ENCODE measurements at places on chromosomes 13 and 19. TPM values are rescaled to one million over a fixed set of nuclear protein-coding genes. Genes with fewer than 3 reads are reported as not detected.

Gene TMEM272
- 0.71 TPM for total RNA-seq

DNA sequence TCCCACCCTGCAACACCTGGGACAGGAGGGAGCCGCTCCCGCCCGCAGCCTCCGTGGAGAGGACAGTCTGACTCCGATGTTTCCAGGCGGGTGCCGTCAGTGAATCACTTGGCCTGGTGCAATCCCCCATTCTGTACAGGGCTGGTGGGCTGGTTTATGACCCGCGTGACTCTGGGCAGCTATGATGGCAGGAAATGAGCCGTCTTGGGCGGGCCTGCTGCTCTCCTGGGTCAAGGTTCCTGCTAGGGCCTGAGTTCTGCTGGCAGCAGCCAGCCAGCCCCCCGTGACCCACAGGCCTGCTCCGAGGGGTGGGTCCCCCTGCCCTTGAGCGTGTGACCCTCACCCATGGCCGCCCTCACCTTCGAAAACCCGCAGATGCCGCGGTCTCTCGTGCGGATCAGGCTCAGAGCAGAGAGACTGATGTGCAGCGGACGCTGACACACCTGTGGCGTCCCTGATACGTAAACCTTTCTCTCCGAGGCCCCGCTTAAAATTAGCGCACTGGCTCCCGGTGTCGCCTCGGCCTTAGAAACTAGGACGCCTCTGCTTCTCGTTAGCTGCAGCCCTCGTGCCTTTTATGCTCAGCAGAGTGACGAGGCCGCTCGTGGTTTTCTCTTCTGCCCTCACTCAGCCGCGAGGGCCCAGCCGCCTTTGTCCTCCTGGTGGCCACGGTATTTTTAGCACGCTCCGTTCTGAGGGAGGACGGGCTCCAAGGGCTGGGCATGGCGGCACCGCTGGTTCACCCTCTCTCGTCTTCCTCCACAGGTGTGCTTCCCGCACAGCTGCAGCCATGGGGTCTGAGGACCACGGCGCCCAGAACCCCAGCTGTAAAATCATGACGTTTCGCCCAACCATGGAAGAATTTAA lies 63.4 kb downstream of the KDM4B start:
- no peak for DNase-seq

Gene TRPM4
- total RNA-seq: 32.5 TPM

- DNase-seq: no peak
Measured at GRCh38 chr13:94656176-94656575, 54.5 kb downstream of the GPR180 start.

DNA sequence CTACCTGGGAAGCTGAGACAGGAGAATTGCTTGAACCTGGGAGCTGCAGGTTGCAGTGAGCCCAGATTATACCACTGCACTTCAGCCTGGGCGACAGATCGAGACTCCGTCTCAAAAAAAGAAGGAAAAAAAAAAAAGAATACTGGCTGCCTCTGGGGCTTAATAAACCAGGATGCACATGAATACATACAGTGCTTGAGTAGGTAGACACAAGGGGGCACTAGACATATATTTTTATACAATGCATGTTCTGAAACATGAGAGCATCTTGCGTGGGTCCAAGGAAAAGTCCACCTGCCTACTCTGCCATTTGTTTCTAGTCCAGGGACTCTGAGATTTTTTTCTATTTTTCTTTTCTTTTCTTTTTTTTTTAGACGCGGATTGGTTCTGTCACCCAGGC lies 31.2 kb downstream of the KEAP1 start:
- DNase-seq: no peak

- DNase-seq: no peak
Measured at GRCh38 chr13:106551350-106551749, 15.9 kb upstream of the EFNB2 start.

GRCh38 chr13:22108283-22108942 lies 437.5 kb downstream of the FGF9 start:
- DNase-seq: no peak

- DNase-seq: no peak
Measured at GRCh38 chr13:95921485-95921884, 131.7 kb downstream of the UGGT2 start.

Gene CRB3
- not detected for total RNA-seq

Gene CGB1
- total RNA-seq: not detected

DNA sequence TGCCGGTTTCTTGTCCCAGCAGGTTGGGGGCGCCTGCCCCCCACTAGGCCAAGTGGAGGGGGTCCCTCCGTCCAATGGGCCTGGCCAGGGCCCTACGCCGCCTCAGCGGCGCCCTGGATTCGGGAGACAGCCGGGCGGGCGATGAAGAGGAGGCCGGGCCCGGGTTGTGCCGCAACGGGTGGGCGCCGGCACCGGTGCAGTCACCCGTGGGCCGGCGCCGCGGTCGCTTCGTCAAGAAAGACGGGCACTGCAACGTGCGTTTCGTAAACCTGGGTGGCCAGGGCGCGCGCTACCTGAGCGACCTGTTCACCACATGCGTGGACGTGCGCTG lies 6.2 kb downstream of the KCNJ14 start:
- DNase-seq: no peak

Gene WDFY2
- 22.1 TPM for total RNA-seq

Gene SLITRK5
- 10.1 TPM for total RNA-seq

DNA sequence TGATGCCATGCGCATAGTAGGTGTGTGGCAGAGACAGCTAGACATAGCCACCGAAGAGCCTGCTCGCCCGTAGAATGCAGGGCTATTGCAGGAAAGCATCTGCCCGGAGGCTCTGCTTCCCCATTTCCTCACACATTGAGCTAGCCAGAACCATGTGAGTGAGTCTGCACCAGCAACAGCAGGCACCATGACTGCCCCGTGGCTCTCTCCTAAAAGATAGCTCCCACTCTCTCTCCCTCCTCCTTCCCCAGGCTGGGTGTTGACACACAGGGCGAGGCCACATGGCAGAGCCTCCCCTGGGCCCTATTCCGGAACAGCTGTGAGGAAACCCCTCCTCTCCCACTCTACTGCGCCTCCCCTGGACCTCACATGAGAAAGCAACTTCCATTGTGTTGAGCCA lies 52.3 kb upstream of the ATP12A start:
- no peak for DNase-seq

DNA sequence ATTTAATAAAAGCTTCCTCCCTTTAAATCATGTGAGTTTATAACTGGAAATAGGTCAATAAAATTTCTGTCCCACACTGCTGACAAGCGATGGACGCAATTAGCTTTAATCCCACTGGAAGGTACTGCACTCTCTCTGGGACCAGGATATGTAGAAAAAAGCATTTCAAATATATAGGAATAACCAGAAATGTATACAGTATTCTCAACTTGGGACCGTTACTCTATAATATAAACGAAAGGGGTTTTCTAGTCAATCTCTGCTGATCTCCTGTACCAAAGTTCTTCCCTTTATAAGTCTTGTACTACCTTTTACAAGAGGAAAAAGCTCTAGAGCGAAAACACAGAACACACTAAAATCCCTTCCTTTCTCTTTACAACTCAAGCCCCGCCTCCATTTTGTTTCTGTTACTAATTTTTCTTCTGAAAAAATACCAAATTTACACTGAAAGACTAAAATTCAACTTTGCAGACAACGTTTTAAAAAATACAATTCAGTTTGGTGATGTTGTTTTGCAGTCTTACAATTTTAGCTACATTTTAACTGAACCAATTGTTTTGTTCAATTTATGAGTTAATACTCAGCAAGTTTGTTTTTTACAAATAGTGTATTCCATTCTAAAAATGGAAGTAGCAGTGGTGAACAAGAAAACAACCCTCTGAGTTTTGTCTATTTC lies 1.7 kb upstream of the USPL1 start:
- DNase-seq: no peak

Gene SLC25A41
- total RNA-seq: 0.27 TPM

DNA sequence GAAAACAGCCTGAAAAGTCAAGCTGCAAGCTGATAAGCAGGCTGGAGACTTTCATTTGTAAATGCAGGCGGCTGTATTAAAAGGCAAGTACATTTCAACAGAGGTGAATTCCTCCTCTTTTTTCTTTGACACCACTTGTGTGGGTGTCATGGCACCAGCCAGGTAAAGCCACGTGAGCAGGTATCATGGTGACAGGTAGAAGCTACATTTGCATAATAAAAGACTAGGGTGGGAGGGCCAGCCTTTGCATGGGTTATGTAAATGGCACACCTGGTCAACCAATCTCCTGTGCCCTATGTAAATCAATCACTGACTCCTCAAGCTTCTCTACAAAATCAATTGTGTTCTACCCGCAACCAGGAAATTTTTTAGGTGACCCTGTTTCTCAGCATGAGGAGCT lies 68.2 kb downstream of the ZNF100 start:
- no peak for DNase-seq

- DNase-seq: no peak
Measured at GRCh38 chr13:91813253-91813652, 414.8 kb downstream of the GPC5 start.

Gene CYP4F12
- 23.6 TPM for total RNA-seq

DNA sequence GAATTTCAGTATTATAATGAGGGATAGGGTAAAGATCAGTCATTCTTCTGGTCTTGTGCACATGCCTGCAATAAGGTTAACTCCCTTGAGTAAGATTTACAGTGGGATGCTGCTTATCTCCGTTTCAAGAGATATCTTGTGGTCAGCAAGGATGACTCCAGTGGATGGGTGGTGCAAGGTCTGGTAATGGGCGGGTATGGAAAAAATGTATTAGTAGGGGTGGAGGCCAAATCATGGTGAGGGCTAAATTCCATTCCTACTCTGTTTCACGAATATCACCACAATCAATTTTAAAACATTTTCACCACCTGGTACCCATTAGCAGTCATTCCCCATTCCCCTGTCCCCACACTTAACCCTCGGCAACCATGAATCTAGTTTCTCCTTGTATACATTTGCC lies 40.6 kb downstream of the CCDC122 start:
- no peak for DNase-seq

Gene KLK3
- not detected for total RNA-seq

GRCh38 chr19:38263689-38264485 lies 486 bp upstream of the SPINT2 start:
- DNase-seq: no peak

- DNase-seq: no peak
Measured at GRCh38 chr13:52892925-52893324, 44.5 kb upstream of the PCDH8 start.

DNA sequence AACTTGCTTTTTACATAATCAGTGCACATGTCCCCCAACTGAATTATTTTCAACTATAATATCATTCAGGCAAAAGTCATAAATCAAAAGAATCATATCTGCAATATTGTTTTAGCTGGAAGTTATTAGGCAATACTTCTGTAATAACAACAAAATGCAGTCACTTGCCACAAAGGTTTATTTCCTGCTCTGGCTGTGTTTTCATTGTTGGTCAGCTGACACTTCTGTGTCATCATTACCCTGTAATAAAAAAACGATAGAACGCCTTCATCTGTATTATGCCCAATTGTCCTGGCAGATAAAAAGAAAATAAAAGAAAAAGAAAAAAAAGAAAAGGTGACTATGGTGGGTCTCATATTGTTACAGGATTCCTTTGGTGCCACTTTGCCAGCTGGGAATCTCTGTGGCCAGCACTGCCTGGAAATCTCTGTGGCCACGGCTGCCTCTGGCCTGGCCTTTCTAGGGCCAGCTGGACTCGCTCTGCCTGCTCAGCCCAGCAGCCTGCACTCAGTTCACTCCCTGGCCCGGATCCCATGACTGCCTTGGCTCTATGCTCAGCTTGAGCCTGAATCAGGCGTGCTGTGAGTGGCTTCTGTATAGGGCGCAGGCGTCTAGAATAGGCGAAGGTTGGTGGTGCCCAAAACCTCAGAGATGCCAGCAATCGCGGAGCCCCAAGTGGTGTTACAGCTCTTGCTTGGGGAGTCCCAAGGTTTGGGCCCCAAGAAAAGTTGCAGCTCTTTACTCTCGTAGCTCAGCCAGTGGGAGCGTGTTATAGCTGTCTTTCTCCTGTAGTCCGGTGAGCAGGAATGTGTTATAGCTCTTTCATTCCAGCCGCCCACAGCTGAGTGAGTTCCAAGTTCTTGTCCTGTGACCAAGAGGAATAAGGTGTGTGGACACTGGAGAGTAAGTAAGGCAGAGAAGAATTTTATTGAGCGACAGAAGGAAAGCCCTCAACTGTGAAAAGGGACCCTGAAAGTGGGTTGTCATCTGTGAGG lies 1227.1 kb downstream of the SLITRK1 start:
- peak; percentile 84 for DNase-seq

DNA sequence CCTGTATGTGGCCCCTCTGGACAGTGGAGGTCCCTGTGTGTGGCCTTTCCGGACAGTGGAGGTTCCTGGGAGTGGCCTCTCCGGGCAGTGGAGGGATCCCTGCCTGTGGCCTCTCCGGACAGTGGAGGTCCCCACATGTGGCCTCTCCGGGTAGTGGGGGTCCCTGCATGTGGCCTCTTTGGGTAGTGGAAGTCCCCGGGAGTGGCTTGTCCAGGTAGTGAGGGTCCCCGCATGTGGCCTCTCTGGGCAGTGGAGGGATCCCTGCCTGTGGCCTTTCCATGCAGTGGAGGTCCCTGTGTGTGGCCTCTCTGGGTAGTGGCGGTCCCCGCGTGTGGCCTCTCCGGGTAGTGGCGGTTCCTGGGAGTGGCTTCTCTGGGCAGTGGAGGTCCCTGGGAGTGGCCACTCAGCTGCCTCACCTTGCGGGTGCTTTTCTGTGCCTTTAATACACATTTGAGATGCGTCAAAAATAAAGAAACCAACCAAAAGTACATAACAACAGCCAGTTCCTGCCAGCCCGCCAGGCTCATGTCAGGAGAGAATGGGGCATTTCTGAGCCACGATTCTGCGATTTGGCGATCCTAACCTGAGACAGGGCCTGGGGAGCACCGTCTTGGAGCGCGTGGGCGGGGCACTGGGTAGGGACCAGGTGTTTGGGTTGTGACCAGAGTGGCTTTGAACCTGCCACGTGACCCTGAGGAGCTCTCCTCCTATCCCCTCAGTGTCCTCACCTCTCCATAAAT lies 194.7 kb downstream of the ZNF536 start:
- DNase-seq: no peak

GRCh38 chr13:49305792-49306425 lies 58.2 kb downstream of the CDADC1 start:
- peak; percentile 60 for DNase-seq

GRCh38 chr19:4090356-4091220 lies 23.9 kb upstream of the ZBTB7A start:
- no peak for DNase-seq

DNA sequence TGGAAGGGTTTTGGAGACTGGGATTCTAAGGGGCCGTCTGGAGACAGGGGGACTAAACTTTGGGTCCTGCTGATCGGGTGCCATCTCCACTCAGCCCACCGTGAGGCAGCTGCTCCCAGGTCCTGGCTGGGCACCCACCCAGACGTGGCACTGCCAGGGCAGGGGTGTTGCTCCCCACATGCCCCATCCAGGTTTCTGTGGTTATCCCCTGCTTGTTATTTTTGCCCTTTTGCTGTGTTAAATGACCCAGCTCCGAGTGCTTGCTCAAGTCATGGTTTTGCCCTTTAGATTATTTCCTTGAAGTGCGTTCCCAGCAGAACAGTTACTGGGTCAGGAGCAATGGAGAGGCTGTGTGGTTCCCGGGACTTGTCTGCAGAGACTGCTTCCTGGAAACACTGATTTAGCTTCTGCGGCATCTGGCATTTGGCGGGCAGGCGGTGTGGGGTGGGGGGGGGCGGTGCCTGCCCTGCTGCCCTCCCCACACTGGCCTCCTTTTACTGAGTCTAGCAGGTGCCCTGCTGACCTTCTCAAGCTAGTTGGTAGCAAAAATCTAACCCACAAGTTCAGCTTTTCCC lies 1.9 kb downstream of the RAB11B start:
- DNase-seq: no peak
